ENCODE measurements at places on chromosomes 6 and 20. TPM values are rescaled to one million over a fixed set of nuclear protein-coding genes. Genes with fewer than 3 reads are reported as not detected.
A peak's percentile ranks its signal among the peaks of the same experiment; 100 is the strongest.

The SLC35D3 gene
- not detected for polyA plus RNA-seq

The CYB5R4 gene
- polyA plus RNA-seq, result 10.0 TPM

The NTSR1 gene
- 0.14 TPM for polyA plus RNA-seq

The PPIL6 gene
- polyA plus RNA-seq, result 0.36 TPM

The EXOC2 gene
- polyA plus RNA-seq, result 10.6 TPM

The ZNF391 gene
- polyA plus RNA-seq, result 1.4 TPM

The APOM gene
- 7.5 TPM for polyA plus RNA-seq

The NKAIN2 gene
- polyA plus RNA-seq, result 0.17 TPM

The DEFB129 gene
- polyA plus RNA-seq, result not detected

GRCh38 chr6:124795643-124796463, 166.4 kb upstream of the RNF217 start:
- no peak for DNase-seq

DNA sequence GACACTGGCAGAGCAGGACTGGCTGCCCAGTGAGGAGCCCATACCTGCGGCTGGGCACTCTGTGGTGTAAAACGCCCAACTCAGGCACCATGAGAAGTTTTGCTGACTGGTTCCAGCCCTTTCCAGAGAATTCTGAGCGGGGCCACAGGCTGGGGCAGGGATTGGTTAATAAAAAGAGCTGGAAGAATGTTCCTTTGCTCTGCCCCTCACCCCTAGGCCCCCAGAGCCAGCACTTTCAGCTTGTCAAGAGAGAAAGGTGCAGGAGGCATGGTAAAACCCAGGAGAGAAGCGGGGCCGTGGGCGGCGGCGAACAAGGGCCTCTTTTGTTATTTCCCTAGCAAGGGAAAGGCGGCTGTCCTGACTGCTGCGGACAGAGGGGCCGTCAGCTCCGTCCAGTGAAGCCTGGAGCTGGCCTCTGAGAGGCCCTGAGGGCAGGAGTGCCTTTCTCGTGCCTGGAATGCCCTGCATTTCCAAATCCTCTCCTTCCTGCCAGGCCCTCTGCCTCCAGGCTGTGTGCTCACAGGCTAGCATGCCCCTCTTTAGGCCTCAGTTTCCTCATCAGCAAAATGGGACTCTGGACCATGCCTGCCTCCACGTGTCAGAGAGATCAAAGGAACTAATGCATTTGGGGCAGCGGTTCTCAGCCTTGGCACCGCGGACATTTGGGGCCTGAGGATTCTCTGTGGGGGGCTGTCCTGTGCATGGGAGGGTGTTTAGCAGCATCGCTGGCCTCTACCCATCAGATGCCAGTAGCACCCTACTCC, 12.9 kb downstream of the SLC13A3 start:
- no peak for DNase-seq

DNA sequence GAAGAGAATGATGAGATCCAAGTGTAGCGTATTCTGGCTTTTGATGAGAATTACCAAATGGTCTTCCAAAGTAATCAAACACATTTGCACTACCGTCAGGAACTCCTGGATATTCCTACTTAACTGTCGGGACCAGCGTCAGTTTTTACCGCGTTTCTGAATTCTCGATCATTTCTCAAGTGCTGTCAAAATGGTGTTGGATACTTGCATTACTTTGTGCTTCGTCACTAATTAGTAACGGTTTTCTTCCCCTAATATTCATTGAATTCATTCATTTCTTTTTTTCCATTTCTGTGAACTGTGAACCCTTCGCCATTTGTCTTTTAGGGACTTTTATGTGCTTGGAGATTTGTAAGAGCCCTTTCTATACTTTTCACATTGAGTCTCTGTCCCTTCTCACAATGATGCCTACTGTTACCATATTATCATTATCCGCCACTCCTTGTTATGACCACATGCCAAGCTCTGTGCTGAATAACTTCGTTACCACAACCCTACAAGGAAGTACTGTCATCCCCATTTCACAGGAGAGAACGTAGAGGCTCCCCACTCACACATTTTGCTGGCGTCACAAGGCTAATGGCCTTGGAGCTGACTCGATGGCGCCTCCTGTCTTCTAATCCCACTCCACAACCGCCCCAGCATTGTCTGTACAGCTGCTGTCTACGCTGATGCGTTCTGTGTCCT, 74.2 kb upstream of the QKI start:
- no peak for DNase-seq

- no peak for DNase-seq
Measured at GRCh38 chr20:36004045-36004444, 35.7 kb downstream of the CNBD2 start.

GRCh38 chr6:109477725-109478124, 5.3 kb downstream of the ZBTB24 start:
- no peak for DNase-seq

DNA sequence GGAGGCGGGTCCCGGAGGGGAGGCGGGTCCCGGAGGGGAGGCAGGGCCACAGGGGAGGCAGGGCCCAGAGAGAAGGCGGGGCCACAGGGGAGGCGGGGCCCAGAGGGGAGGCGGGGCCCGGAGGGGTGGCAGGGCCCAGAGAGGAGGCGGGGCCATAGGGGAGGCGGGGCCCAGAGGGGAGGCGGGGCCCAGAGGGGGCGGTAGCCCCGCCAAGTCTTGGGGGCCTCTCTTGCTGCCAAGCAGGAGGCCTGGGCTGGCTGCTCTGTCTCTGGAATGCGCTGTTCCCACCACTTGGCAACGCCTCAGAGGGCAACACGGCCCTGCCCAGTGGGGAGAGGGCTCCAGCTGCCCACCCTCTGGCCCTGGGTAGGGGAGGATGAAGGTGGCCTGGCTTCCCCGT, 80.5 kb downstream of the YTHDF1 start:
- DNase-seq, result peak; percentile 46

DNA sequence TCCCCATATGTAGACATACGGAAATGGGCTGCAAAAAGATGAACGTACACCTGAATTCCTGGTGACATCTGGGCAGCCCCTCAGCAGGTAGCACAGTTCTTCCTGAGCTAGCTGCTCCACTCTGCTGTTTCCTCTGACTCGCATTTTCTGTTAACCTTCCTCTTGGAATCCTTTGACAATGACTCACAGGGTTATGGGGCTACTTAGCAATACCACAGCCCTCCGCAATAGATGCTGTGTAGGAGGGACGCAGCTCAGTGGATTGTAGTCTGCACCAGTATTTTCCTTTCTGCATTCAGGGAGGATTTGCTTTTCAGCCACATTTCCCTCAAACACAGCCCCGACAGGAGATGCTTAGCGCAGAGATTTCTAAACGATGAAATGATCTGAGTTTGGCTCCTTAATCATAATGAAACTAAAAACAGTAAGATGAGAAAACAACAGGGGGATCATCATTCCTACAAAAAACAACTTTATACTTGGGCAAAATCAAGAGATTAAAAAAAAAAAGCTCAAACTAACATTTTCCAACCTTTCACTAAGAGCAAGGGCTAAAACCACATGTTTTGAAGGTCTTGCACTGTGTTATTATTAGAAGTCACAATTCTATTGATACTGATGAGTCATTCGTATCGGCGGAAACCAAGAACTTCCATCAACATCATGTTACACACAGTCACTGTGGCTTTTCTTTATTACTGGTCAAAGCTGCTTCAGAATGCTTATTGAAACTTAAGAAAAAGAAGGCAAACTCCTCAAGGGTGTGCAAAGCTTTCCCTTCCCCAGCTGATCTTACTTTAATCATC, 12.2 kb downstream of the BACH2 start:
- DNase-seq, result no peak

DNA sequence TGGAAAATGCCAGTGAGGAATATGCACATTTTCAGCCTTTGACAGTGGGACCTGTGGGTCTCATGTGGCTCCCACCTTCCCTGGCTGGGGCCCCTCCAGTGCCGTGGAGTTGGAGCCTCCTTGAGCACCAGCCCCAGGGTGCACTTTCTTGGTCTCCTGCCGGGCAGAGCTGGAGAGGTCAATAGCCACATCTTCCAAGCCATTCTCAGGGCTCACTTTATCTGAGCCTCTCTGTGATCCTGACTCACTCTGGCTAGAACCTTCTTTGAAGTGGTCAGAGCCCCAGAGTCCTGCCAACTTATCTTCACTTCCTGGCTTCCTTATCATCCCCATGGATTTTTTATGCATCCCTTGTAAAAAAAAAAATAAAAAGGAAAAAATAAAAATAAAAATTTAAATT, 5.7 kb downstream of the VSX1 start:
- no peak for DNase-seq

DNA sequence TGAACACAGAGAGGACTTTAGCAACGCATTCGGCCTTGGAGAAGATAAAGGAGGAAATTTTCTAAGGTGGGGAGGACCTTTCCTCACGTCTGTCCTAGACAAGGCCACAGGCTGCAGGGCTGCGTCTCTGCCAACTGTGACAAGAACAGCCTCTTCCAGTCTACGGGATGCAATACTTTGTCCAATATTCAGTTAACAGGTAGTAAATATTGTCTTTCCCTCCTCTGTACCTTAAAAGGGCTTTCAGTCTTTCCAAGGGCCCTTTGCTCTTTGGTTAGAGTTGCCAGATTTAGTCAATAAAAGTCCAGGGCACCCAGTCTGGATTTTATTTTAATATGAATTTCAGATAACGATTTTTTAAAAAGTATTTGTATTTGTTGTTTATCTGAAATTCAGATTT, 78.2 kb downstream of the ELOVL4 start:
- no peak for DNase-seq

DNA sequence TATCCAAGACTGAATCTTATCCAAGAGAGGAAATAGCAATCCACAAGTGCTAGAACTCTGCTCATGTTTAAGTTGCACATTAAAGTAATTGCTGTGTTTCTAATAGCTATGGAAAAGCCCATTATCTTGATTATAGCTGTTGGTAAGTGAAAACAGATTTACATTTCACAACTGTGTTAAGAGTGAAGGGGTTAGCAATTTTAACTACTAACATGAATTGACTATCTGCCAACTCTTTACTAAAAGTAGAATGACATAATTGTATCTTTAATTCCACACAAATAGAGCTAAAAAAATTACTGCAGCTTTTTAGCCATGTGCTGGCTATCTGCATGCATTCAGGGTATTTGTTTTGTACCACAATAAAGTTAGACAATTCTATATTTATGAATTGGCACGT, 277.9 kb upstream of the IRAK1BP1 start:
- no peak for DNase-seq

- peak; percentile 45 for DNase-seq
Measured at GRCh38 chr6:168404560-168404959, 36.4 kb upstream of the SMOC2 start.

DNA sequence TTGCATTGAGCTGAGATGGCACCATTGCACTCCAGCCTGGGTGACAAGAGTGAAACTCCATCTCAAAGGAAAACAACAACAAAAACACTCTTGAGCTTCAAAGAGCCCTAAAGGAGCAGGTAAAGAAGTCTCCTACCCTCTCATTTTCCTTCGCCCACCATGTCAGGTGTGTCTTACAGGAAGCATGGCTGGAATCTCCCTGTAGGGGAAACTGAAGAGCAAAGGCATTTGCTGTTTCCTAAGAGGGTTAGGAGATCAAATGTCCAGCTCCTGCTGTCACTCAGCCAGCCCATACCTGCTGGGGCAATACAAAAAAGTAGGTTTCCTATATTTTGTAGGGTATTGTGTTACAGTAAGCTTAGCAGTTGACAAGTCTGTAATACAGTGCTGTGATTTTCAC, 43.3 kb downstream of the SPATA2 start:
- DNase-seq, result no peak

DNA sequence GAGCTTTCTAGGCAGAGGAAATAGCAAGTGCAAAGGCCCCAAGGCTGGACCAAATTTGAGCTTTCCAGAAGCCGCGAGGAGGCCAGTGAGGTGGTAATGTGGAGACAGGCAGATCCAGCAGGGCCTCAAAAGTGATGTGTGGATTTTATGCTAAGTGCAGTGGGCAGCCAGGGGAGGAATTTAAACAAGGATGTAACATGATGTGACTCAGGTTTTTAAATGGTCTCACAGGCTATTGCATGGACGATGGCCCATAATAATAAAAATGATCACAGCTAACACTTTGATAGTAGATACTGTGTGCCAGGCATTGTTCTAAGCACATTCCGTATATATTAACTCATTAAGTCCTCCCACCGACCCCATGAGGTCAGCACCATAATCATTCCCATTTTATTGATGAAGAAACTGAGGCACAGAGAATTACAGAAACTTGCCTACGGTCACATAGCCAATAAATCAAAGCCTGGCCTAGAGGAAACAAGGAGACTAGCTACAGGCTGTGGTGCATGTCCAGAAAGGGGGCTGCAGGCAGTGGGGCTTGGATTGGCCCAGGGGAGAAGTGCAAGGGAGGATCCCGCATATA, 18.0 kb upstream of the PREX1 start:
- no peak for DNase-seq

DNA sequence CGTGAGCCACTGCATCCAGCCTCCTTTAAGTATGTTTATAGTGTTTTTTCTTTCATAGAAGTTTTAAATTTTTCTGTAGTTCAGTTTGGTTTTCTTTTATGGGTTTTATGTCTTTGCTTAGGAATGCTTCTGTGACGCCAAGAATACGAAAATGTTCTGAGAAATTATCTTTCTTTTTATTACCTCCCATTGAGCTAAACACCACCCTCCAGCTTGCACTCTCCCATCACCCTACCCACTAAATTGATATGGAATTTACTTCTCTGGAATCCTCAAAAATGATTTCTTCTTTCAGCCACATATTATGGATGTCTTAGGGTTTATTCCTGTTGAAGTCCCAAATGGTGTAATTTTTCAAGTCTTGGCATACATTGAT, 38.1 kb downstream of the JARID2 start:
- DNase-seq, result no peak

- no peak for DNase-seq
Measured at GRCh38 chr6:137693711-137694110, 173.3 kb upstream of the TNFAIP3 start.

GRCh38 chr6:40343877-40344565, 243.1 kb downstream of the LRFN2 start:
- no peak for DNase-seq

DNA sequence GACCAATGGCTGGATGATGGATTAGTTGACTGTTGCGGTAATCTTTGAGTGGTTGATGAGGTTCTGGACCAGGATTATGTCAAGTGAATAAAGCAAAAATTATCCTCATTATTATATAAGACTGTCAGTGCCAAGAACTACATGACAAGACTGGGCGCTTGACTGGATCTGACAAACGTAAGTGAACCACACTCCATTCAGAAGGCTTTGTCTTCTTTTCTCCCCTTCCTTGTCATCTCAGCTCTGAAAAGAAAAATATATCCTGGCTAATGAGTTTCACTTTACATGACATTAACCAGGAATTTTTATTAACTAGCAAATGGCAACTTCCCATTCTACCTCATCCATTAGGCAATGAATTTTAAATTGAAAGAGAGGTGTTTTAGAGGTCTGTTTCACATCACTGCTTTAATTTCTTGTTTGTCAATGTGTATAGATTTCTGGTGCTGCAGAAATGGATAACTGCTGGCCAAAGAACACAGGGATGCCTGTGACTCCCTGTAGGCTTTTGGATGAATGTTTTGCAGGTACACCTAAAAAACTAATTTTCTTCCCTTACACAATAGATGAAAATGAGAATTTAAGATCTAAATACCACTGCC, 150.1 kb downstream of the ELOVL4 start:
- no peak for DNase-seq

- DNase-seq, result no peak
Measured at GRCh38 chr6:135087803-135088202, 33.2 kb upstream of the HBS1L start.

Measured in spleen (tissue), 13 donors.